Fibroblast of skin of scalp (primary cell): ENCODE measurements at places on chromosomes 5 and 9.
A peak's percentile ranks its signal among the peaks of the same experiment; 100 is the strongest.

- DNase-seq = no peak
These were observed 54.0 kb upstream of the FCN1 start for GRCh38 chr9:134971696-134972095.

- no peak for DNase-seq
These were observed 22.9 kb downstream of the KIF2A start for GRCh38 chr5:62328772-62329491.

GRCh38 chr5:144142824-144143162, 27.7 kb downstream of the YIPF5 start:
- no peak for DNase-seq

- no peak for DNase-seq
These were observed 129.3 kb upstream of the RAI14 start for GRCh38 chr5:34526682-34527305.

DNA sequence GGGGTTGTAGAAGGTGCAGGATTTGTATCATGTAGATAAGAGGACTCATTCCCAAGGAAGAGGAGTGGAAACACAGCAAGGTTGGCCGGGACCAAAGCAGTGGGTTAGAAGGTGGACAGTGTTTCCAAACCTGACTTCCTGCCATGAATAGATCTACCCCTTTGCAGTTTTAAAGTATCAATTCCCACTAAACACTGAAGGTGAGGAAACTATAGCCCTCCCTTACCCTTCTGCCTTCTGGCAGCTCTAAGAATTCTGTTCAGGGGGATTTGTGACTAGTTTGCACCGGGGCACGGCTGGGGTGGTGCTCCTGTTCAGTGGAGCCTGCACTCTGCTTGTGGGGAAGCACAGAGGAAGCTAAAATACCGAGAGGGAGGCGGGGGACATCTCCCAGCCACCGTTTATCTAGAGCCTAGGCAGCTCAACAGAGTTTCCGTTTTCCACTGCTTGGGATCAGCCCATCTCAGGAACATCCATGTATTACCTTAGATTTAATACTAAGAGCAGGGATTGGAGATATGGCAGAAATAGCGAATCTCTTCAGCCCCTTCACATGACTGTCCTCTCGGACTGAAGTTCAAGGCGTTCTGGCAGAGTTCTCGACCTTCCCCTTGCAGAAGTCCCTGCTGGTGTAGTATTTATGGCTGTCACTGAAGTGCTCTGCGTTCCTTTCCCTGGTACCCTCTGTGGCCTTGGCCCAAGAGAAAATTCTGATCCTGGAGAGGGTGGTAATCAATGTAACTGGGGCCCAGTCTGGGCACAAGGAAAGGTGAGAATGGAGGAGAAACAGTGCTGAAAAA, 5.4 kb downstream of the ISL1 start:
- DNase-seq = no peak

GRCh38 chr5:40694433-40694832, 14.7 kb downstream of the PTGER4 start:
- DNase-seq = peak; percentile 25

DNA sequence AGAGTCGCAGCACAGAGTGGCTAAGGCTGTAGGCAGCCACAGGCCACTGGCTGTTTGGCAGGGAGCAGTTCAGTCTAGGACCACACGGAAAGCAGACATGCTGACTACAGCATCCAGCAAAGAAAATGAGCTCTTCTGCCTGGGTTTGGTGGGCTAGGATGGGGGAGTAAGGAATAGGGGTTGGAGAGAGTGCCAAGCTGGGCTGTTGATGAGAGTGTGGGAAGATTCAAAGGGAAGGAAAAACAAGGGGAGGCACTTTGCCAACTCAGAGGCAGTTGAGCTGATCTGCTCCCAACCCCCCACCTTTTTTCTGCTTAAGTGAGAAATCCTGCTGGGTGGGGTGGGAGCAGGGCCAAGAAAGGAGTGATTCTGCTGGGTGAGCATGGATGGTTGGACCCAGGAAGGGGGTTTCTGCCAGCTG, 35.9 kb downstream of the SVEP1 start:
- peak; percentile 74 for DNase-seq

DNA sequence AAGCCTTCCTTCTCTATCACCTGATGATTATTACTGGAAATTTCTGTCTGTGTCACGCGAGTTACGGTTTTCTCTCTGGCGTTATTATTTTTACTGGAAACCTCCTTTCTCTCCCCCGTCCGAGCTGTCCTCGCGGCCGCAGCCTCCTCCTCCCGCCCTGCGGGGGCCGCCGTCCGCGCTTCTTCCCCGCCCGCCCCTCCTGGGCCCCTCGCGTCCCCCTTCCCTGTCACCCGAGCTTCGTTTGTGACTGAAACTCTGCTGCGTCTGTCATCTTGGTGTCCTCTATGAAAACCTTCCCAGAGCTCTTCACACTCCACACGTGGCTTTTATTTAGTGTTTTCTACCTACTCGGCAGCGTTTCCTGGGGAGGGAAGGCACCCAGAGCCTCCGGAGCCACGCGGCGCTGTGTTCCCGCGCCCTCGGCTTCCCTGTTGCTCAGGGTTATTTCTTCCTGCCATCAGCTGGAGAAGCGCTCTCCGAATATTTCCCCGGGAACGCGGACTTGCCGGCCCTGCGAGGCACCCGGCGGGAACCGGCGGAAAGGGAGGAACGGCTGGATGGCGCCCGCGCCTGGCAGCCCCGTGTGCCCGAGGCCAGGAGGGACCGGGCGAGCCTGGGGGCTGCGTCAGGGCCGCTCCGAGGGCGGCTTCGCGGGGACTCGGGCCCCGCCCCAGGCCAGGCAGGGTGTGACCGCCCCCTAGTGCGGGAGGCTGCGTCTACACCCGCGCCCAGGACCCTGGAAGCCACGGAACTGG, 33.9 kb downstream of the TRIP13 start:
- peak; percentile 25 for DNase-seq

DNA sequence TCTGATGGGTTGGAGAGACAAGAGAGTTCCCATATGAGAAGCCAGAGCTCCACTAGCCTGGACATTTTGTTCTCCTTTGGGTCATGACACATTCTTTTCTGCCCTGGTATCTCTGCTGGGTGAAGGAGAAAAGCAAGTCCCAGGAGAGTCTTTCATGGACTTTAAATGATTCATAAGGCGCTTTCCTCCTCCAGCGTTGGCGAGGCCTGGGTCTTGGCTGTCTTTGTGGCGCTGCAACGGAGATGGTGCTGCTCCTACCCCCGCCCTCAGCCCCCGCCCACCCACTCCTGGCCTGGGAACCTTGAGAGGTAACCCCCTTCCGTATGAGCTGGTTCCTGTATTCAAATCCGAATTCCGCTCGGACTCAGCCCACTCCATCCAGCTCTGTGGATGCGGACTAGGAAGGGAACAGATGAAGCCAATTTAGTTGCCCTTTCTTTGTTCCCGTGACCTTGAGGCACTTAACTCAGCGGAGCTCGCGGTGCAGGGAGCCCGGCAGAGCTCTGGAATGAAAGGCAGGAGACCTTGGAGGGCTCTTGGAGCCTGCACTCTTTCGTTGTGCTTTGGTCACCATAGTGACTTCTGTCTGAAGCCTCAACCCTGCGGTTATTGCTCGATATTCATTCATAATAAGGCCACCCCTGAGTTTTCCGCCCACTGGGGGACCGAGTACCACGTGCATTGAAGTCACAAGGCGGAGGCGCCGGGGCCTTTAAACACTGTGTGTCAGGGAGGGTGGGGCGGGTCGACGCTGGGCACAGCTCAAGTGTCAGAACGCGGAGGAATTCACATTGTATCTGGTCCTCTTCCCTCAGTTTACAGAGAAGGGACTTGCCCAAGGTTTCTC, 14.0 kb upstream of the PWWP2A start:
- DNase-seq = peak; percentile 65

DNA sequence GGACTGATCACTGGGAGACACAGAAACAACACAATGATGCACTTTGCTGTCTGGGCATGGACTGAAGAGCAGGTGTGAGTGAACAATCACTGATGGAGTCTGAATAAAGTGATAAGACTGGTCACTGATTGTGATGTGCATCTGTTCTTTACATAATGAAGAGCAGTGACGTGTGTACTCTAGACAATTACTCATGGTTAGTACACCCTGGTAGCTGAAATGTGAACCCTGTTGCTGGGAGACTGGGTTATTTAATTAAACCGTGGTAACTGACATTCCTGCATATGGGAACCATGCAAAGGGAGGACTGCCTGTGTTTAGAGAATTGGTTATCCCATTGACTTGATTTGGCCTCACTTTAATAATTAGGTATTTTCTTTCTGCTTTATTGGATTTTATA, 202.9 kb downstream of the NR2F1-AS1 start:
- DNase-seq = peak; percentile 36

GRCh38 chr5:18745042-18745987, 1111.1 kb downstream of the TAF11L14 start:
- DNase-seq = no peak

DNA sequence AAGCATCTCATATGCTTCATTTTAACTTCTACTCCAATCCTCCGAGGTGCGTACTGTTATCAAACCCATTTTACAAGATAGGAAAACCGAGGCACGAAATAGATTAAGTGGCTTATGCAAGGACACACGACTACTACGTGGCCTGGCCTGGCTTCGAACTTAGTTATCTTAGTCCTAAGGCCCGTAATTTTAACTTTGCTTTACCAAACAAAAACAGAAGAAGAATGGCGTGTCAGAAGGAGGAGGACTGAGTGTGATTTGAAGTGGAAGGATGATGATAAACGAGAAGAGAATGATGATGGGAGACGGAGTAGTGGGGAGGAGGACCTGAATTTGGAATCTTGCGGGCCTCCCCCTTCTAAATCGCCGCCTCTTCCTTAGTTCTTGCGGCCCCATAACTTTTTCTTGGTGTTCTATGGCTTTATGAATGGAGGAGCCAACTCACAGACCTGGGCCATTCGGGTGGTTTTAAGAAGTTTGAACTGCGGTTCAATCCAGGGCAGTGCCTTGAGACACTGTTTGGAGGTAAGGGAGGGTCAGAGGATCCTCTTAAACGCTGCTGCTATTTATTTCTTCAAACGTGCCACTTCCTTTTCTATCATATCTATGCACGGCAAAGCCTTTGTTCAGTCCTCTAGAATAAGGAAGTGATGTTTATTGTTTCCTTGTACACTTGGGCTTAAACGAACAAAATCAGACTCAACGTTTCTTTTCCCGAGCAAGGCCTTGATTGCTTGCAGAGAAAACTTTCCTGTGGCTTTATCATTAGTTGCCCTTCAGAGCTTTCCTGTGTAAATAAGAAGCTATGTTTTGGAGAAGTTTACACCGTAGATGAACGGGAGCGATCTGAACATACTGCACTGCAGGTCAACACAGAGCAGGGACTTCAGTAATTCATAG, 795 bp downstream of the CNOT8 start:
- no peak for DNase-seq

DNA sequence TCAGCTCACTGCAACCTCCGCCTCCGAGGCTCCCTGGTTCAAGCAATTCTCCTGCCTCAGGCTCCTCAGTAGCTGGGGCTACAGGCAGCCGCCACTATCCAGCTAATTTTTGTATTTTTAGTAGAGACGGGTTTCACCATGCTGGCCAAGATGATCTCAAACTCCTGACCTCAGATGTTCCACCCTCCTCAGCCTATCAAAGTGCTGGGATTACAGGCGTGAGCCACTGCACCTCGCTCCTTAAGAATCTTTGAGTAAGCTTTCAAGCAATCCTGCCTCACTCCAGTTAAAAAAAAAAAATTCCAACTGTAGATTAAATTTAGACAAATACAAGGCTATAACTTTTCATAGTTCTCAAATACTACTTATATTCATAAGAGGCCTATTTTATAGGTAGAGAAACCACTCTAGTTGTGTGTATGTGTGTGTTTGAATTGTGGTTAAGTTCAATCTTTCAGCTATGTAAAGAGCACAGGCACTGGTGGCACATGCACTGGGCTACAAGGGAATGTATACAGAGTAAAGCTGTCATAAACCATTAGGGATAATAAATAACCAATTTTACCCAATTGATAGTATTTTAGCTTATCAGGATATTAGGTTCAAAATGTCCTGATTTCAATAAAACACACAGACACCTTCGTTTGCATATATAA, 50.6 kb upstream of the RAPGEF6 start:
- peak; percentile 6 for DNase-seq

DNA sequence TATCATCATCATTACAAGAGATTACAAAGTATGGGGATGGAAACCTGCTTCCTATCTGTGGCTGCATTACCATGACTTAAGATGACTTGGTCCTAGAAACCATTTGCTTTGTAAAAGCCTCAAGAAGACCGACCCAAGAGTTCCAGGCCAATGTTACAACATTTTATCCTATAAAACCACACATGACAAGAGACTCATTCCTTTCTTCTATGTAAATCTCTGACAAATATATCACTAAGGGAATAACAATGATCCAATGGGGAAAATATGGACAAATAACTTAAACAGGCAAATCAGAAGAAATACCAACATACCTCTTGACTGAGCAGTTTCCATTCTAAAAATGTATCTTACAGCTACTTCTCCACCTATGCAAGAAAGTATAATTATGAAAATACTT, 44.3 kb upstream of the VPS13A start:
- DNase-seq = peak; percentile 35

DNA sequence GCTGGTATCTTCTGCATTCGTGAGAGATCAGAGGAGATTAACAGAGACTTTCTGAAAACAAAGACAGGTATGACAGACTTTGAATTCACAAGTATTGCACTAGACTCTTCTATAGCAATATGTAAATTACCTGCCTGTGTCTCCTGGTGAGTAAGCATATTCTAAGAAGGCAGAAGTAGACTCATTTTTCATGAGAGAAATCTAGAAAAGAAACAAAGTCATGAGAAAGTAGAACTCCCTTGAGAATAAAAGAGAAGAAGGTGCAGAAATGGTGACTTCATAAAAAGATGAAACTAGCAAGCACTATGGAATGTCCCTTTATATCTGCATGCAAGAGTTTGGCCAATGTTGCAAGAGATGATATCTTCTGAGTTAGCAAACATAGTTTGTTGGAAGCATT, 419.8 kb downstream of the DMRT2 start:
- DNase-seq = no peak

- peak; percentile 53 for DNase-seq
These were observed 71.8 kb downstream of the ADAMTSL1 start for GRCh38 chr9:18545636-18546360.

DNA sequence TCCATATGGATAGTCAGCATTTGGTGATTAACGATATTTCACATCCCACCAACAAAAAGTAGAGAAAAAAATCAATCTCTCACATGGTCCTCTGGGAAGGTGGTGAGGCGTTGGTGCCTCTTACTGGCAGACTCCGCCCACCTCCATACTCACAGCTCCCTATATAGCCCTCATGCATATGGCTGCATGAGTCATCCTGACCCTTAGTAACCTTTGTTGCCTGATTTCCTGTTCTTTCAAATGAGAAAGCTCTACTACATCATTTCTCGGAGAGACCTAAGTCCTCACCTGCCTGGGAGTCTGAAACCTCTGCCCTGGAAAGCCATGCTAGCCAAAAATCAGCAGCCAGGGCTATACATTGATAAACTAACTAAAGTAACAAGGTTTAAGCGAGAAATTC, 33.3 kb upstream of the ABCA1 start:
- peak; percentile 80 for DNase-seq

GRCh38 chr5:82160948-82161347, 117.2 kb downstream of the RPS23 start:
- DNase-seq = no peak
